Kidney (tissue), 22 donors: ENCODE measurements at places on chromosomes 5 and 9.

DNA sequence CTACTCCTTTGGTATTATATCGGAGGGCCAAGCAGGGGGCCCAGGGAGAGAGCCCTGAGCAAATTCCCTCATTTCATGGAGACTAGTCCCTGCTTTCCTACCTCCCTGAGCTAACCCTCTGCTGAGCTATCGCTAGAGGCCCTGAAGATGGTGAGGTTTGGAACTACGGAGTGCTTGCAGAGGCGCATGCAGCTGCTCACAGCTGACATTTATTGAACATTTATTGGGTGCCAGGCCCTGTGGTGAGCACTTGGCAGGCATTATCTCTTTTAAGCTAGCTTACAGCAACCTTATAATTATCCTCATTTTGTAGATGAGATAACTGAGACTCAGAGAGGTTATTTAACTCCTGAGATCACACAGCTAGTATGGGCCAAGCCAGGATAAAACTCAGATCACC, 9.8 kb downstream of the FAT2 start:
- no peak for DNase-seq

DNA sequence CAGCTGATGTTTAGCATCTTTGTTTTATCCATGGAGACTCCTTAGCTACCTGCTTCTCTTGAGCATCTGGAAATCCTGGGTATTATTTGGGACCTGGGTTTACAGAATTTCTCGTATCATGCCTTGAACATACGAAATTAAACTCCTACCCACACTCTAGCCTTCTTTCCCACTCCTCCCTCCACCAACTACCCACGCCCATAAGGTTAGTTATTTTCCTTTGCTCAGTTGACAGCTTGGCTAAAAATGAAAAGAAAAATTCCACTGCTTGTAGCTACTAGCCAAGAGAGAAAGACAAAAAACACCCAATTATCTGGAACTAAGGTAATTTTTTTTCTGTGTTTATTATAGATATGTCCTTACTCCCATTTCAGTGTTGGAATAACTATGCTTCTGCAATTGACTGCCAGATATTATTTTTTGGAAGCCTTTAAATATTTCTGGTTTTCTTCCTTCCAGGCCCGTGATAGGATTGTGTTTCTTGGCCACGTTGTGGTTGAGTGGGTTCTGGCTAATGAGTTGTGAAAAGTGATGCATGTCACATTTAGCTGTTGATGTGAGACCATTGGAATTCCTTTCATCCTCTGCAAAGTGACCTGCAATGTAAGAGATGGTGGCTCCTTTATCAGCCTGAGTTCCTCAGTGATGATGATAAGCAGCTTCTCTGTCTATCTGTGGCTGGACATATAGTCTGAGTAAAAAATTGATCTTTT, 308.1 kb downstream of the LRRC70 start:
- DNase-seq: no peak

- no peak for DNase-seq
Measured at GRCh38 chr9:82475584-82476301, 487.2 kb downstream of the SPATA31D1 start.

GRCh38 chr9:97220894-97221477, 86.5 kb upstream of the CCDC180 start:
- DNase-seq: peak; percentile 7

DNA sequence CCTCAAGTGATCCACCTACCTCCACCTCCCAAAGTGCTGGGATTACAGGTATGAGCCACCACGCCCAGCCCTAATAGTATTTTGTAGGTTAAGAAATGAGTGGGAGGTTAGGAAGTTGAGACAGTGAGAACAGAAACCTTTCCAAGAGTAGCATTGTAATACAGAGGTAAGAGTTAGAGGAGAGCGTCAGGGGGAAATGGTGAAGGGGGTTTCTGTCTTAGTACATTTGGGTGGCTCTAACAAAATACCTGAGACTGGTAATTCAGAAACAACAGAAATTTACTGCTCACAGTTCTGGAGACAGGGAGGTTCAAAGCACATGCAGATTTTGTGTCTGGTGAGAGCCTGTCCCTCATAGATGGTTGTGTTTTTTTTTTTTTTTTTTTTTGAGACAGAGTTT, 18.8 kb downstream of the SMIM3 start:
- DNase-seq: no peak

- DNase-seq: no peak
Measured at GRCh38 chr9:6779417-6780241, 21.9 kb downstream of the KDM4C start.

DNA sequence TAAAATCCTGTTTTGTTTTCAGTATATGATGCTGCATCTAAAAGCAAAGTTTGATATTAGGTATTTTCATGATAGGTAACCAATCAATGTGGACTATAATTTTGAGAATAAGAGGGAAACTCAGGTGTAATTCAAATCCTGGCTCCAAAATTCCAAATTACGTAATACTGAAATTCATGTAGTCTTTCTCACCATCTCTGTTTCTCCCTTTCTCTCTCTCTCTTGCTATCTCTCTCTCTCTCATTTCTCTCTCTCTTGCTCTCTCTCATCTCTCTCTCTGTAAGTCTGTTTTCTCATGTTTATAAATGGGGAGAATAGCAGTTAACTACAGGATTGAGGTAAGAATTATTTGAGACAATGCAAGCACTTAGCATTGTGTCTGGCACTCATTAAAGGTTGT, 401.1 kb upstream of the TLE4 start:
- no peak for DNase-seq

GRCh38 chr9:15475923-15476536, 34.7 kb downstream of the PSIP1 start:
- no peak for DNase-seq

- DNase-seq: no peak
Measured at GRCh38 chr5:33321026-33321425, 119.7 kb upstream of the TARS1 start.

DNA sequence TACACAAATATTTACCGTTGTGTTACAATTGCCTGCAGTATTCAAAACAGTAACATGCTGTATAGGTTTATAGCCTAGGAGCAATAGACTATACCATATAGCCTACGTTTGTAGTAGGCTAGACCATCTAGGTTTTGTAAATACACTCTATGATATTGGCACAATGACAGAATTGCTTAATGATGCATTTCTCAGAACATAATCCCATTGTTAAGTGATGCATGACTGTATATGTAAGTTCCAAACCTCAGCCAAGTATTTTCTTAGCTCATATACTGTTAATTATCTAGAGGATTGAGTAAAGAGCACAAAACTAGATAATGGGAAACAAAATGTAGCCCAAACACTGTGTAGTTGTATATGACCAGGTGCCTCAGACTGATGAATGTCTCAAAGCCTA, 220.1 kb downstream of the ANXA1 start:
- DNase-seq: no peak

- no peak for DNase-seq
Measured at GRCh38 chr5:74499256-74500050, 141.1 kb downstream of the ENC1 start.

GRCh38 chr9:128765499-128765898, 6.2 kb downstream of the ZER1 start:
- DNase-seq: no peak

- DNase-seq: no peak
Measured at GRCh38 chr5:159345861-159346260, 15.6 kb upstream of the IL12B start.

- no peak for DNase-seq
Measured at GRCh38 chr5:163260961-163261360, 176.4 kb upstream of the CCNG1 start.

DNA sequence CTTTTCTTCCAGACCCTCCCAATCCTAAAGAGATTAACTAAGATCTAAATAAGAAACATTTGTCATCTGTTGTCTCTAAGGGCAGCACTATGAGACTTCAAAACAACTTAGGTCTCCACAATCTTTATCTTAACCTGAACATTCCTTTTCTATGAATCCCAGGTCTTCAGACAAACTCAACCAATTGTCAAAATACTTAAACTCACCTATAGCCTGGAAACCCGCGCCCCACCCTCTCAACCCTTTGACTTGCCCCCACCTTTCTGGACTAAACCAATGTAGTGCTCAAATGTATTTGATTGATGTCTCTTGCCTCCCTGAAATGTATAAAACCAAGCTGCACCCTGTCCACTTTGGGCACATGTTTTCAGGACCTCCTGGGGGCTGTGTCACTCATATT, 76.5 kb upstream of the DMRT1 start:
- no peak for DNase-seq

DNA sequence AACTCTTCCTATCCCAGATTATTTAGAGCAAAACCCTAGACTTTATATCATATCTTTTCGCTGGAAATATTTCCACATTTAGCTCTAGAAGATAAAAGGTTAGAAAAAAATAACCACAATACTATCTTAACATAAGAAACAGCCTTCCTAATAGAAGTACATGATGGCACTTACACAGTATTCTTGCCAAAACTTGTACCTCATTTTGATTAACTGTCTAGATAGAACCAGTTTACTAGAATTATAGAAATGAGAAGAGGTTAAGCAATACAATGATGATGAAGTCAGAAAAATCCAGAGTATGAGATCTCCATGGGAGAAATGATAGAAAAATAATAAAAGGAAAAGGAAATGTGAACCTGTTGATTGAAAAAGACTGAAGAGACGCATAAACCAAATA, 63.1 kb downstream of the SLC12A2 start:
- DNase-seq: no peak

DNA sequence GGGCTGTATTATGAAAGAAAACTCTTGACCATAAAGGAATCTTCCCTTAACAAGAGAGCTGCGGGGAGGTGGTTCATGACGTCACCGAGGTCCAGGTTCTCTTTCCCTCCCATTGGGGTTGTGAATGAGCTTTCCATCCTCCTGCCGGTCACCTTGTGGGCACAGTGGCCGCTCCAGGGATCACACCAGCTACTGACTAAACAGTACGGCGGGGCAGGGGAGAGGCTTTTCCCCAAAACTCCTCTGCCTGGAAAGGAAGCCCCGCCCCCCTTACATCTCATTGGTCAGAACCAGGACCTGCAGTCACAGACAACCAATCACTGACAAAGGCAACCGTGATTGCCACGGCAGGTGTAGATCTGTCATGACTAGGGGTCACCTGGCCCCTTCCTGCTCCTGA, 35.6 kb downstream of the ROR2 start:
- DNase-seq: no peak

DNA sequence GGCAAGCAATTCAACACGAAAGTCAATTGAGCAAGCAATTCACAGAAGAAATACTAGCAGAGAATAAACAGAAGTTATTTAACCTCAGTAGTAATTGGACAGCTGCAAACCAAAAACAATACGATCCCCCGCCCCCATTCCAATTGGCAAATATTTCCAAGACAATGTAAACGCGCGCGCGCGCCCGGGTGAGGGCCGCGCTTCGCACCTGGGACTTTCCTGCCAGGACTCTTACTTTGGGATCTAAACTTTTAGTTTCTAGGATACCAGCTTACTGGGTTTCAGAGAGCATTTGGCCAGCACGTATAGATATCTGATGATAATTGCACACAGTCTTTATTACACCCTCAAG, 8.6 kb downstream of the RUFY1 start:
- peak; percentile 72 for DNase-seq

GRCh38 chr5:24059716-24060115, 552.3 kb downstream of the PRDM9 start:
- DNase-seq: no peak

- no peak for DNase-seq
Measured at GRCh38 chr9:104238668-104239067, 144.6 kb downstream of the SMC2 start.

- no peak for DNase-seq
Measured at GRCh38 chr5:126443374-126443851, 20.2 kb downstream of the GRAMD2B start.

DNA sequence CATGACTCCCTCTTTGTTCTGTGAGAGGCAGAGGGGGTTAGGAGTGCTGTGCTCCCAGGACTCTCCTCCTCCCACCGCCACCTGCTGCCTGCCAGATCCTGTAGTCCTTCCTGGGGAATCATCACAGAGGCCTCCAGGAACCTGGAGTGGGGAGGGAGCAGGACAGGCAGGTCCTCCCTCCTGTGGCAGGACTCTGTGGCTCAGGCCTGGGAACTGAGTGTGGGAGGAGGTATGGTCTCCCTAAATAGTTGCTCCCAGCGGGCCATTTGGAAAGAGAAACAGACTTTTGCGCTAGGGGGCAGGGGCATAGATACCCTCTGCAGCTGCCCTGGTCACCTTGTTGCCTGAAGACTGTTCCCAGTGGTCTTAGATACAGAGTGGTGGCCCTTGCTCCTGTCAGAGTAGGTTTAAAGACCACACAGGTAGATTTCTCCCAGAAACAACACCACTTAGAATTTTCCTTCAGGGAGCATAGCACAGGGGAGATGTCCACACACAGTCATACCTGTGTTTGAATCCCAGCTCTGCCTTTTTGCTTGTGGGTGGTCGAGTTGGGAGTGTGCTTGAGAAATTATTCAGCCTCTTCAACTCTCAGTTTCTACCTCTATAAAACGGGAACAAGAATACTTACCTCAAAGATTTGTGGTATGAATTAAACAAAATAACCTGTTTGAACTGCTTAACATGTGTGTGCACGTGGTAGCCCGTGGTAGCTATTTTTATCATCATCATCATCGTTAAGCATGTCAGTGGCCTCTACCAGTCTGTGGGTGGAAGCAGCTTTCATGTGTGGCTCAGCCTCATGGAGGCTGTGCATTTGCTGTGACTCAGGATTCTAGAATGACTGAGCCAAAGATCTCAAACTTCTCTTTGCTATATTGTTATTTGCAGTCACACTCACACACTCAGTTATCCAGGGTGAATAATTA, 55.8 kb downstream of the SLC22A5 start:
- DNase-seq: no peak

DNA sequence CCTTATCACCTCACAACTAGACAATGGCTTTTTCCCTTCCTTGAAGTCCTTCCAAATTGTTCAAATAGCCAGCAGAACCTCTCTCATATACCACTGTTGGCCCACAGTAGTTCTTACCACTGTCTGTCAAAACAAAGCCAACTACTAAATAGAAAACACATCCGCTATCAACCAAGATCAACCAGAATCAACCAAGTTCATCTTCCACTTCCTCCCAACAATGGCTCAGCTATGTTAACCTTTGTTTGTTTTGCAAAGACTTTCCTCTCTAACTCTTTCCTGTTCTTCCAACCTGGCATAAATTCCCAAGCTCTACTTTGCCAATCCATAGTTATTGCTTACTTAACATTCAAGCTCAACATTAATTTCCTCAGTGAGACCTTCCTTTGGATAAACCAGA, 15.2 kb downstream of the ELL2 start:
- DNase-seq: no peak

DNA sequence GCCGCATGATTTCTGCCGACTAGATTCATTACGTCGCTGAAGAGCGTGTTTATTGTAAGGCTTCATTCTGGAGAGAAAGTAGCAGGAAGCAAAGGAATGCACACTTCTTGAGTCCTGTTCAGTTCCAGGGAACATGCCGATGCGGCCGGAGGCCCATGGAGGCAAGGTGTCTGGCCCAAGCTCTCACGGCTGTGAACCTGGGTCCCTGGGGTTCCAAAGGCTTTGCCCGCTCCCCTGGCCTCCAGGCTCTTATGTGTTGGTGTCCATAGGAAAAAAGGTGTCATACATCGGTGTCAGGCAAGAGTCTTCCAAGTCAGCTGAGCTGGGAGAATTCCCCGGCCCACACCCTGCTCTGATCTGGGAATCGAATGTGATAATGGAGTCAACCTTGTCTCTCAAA, 64.7 kb downstream of the WWC1 start:
- no peak for DNase-seq

GRCh38 chr9:130522233-130522808, 57.1 kb upstream of the FUBP3 start:
- DNase-seq: no peak

- peak; percentile 42 for DNase-seq
Measured at GRCh38 chr5:171425596-171426244, 6.3 kb downstream of the FGF18 start.
